ENCODE measurements at places on chromosomes 1 and 21. TPM values are rescaled to one million over a fixed set of nuclear protein-coding genes. Genes with fewer than 3 reads are reported as not detected.

RGSL1 gene
- not detected for total RNA-seq

TRIM45 gene
- 6.0 TPM for total RNA-seq

PAPPA2 gene
- 1.00 TPM for total RNA-seq

SPAG17 gene
- total RNA-seq, result not detected
